ENCODE measurements at places on chromosomes 1 and 21.

GRCh38 chr1:114353262-114353661, 157.7 kb downstream of the TRIM33 start:
- no peak for DNase-seq

GRCh38 chr1:206766251-206766856, 4.2 kb upstream of the IL19 start:
- DNase-seq, result peak; percentile 55

DNA sequence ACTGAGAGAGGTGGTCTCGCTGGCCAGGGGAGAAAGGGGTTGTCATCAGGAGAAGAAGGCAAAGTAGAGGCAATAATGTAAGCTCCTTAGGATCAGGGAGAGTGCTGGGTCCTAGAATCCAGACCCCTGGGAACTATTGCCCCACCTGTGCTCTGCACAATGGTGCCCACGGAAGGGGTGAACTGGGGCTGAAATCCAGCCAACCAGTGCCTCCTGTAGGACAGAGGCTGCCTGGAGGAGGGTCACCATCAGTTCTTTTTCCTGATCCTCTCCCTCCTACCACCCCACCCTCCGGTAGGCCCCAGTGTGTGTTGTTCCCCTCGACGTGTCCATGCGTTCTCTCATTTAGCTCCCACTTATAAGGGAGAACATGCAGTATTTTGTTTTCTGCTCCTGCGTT, 52.9 kb upstream of the ATP2B4 start:
- DNase-seq, result no peak

DNA sequence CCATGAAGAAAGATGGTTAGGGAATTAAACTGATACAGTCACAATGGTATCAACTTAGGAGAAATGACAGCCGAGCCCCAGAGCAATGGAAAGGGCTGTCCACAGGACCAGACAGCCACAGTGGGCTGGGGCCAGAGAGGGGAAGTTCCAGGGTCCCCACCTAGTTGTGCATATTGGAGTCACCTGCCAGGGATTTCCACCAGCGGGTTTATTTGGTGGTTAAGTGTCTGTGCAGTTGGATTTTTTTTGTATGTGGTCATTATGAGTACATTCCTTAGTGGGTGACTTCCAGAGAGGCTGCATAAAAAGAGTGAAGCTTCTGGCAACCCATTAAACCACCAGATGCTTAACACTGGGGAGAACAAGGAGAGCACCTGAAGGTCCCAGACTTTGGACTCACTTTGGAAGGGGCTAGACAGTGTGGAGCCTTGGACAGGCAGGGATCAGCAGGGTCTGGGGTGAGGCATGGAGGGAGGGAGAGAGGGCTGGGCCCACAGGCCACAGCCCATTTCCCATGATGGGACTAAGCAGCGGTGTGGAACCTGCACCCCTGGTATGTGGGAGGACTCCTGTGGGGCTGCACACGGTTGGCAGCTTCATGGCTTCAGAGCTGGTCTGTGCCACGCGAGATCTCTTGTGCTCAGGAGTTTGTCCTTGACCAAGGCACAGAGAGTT, 7.8 kb upstream of the PTTG1IP start:
- no peak for DNase-seq

DNA sequence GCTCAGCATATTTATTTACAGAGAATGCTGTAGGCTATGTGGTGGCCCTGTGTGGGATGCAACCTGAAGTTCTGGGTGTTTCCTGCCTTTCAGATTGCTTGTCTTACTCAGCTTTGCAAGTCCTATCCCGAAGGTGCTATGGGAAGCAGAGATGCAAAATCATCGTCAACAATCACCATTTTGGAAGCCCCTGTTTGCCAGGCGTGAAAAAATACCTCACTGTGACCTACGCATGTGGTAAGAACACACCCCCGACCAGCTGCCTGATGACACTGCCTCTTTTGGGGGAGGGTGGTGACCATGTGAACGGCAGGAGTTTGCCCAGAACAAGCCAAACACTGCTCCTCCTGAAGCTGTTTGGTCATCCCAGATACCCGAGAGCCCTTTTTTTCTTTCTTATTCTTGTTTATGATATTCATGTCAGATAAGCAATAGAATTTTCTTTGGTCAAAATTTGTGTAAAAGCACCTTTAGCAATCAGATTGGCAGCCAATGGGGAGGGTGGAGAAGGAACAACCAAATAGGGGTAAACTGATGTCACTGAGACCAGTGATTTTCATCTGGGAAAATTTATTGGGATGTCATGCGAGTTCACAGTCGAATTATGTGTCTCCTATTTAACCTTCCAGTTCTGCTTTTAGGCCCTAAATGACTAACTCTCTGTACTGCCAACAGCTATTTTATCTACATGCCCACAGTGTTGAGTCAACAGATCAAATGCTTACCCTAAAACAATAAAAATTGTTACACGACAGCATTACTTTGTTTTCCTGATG, 82.6 kb downstream of the EVA1C start:
- no peak for DNase-seq

GRCh38 chr21:38985568-38986378, 180.0 kb downstream of the ETS2 start:
- peak; percentile 58 for DNase-seq

Measured in activated T-cell treated with anti-CD3 and anti-CD28 coated beads for 48 hours (primary cell).